Renal pelvis (tissue), 12 donors: ENCODE measurements at places on chromosomes 16 and 17. TPM values are rescaled to one million over a fixed set of nuclear protein-coding genes. Genes with fewer than 3 reads are reported as not detected.

Gene HOXB6
- 147 TPM for polyA plus RNA-seq

Gene KRTAP4-3
- polyA plus RNA-seq = not detected

Gene CD300A
- 1.5 TPM for polyA plus RNA-seq

DNA sequence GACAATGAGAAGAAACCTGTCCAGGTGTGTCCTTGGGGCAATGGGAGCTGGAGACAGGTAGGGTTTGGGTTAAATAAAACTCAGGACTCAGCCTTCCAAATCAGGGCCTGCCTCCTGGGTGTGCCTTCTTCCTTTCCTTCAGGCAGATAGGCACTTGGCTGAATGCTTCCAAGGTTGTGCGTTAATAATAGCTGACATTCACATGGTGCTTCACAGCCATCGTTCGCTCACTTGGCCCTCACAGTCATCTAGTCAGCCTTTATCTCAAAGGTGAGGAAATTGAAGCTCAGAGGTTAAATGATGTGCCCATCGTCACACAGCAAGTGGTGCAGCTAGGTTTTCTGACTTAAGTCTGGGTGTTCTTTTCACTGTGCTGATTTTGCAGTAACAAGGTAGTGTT lies 9.5 kb downstream of the NFE2L1 start:
- no peak for DNase-seq

- no peak for DNase-seq
Observed at GRCh38 chr17:45307290-45308015, 9.4 kb downstream of the MAP3K14 start.

DNA sequence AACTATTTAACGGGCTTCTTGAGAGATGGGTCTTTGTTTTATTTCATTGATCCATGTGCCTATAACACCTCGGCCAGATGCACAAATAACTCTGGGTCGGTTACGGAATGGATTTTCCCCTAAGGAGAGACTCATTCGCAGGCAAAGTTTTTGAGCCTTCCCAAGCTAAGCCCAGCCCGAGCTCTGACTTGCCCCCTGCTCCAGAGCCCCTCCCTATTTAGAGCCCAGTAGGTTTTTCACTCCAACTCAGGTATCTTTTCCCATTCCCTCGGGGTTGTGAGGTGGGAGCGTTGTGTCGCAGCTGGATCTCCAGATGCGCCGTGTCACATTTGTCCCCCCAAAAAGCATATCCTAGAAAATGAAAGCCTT lies 812 bp upstream of the MYOCD start:
- DNase-seq = no peak

DNA sequence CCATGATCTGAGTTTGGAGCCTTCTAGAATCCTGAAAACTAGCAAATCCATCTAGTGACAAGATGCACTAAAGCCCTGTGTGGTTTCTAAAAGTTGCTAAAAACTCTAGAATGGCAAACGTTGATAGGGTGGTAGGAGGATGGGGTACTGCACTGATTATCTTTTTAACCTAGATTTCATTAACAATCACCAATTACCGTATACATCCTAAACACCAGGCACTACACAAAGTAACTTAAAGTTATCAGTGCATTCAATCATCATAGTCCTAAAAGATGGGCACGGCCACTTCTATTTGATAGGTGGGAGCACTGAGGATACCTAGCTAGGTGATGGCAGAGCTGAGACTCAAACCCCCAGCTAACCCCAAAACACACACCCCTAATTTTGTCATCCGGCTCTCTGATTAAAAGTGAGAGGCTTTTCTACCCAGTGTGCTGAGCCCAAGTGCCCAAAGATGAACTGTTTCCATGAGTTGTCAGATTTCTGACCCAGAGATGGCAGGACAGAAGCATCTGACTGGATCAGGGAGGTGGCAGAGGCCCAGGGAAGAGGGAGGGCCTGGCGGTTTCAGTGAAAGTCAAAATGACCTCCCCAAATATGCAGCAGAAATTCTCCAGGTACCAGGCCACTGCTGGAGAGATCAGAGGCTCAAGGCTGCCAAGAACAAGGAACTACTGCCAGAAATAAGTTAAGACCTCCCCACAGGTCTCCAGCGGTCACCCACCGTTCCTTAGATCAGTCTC lies 396.8 kb downstream of the SOX9 start:
- no peak for DNase-seq

GRCh38 chr16:49842972-49843371 lies 12.9 kb downstream of the ZNF423 start:
- no peak for DNase-seq

DNA sequence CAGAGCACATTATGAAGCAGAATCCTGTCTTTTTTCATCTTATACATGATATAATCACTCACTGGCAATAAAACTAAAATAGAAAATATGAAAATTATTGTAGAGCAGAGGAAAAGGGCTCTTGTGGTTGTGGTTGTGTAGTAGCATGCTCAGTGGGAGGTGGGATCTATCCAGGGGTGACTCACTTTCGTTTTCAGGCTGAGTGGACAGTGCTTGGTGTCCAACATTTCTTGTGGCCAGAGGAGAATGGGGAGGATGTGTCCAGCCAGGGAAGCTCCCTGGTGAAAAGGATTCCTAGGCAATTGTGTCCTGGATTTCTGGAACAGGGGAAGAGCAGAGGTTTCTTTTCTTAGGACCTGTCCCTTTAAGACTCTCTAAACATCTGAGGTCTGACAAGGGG lies 31.9 kb upstream of the CPHXL start:
- no peak for DNase-seq

GRCh38 chr17:37502009-37502936 lies 12.6 kb downstream of the DUSP14 start:
- DNase-seq = no peak

DNA sequence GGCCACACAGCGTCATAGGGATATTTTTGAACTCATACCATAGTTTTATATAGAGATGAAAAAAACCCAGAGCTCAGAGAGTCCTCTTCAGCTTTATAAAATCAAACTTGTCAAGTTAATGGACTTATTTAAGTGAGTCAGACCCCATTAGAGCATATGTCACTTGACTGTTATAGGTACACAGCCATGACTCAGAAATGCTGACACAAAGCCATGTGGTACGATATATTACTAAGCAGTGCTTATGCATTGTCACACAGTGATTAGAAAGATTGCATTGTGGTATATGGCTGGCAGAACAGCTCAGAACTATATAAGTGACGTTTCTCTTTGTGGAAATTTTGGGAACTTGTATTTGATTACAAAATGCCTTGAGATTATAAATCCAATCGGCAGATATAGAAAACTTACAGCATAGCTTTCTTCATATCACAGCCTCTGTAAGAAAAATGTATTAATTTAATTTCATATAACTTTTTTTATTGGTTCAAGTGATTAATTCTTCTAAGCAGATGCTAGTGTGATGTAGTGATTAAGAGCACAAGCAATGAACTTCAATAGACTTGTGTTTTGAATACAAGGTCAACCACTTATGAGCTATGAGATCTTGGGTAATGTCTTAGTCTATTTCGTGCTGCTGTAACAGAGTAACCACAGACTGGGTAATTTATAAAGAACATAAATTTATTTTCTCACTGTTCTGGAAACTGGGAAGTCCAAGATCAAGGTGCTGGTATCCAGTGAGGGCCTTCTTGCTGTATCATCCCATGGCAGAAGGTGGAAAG lies 25.8 kb upstream of the GINS3 start:
- no peak for DNase-seq

DNA sequence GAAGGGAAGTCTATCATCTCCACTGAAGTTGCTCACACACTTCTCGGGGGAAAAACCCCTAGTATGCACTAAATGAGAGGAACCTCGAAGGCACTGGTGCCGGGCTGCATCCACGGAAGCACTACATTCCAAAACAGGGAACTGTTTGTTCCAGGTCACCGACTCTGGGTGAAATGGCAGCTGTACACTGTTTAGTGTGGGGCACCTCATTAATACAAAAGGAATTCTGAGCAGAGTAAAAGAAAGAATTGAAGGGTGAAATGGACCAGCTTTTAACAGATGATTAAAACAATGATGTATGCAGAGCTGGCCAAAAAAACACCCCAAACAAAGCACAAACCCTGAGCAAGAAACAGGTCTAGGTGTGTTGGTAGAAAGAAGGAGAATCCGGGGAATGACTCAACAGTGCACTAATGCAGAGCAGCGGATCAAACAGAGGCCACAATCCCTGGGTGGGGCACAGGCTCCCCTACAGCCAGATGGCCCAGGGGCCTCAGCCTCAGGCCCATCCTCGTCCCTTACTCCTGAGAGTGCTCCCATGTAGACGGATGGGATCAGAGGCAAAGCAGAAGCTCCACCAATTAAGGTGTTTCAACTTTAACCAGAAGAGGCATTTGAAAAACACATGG lies 161.5 kb downstream of the ZFHX3 start:
- DNase-seq = no peak

DNA sequence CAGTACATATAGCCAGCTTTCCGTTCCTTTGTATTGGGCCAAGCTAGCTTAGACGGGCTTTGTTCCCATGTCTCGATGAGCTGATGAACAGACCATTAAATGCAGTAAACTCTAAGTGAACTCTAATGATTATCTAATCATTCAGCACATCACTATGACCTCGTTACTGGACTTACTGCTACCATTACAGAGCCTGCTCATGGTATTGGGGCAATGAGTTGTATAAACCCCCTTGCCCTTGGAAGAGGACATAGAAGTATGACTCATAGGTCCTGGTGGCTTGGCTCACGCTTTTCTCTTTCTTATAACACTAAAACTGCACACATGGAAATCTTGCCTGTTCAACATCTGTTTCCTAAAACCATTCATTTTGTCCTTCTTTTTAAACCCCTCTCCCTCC lies 93.6 kb upstream of the DYNLRB2 start:
- DNase-seq = no peak

- no peak for DNase-seq
Observed at GRCh38 chr17:51814521-51814920, 344.0 kb downstream of the CA10 start.
